ENCODE measurements at places on chromosomes 2 and 18.

DNA sequence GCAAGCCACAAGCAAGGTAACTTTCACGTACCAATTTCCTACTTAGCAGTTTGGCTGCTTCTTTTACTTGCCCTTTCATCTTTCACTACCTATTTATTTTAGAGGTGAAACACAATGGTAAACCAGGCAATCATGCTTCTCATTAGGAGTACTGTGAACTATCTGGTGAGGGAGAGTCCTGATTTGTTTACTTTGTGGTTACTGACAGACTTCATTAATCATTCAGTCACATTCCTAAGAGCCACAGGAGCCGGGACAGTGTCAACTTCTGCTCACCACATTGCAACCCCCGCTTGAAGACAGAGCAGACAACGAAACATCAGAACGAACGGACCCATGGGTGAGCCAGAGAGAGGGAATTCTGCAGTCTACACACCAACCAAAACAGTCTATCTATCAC lies 28.8 kb downstream of the TUBB6 start:
- peak; percentile 90 for DNase-seq

- no peak for DNase-seq
Measured at GRCh38 chr2:30287857-30288513, 56.7 kb downstream of the LBH start.

- DNase-seq = peak; percentile 52
Measured at GRCh38 chr18:34345738-34346137, 121.0 kb upstream of the NOL4 start.

- no peak for DNase-seq
Measured at GRCh38 chr2:59032499-59032898, 791.4 kb upstream of the FANCL start.

- no peak for DNase-seq
Measured at GRCh38 chr18:57901825-57902589, 98.9 kb upstream of the ATP8B1 start.

- no peak for DNase-seq
Measured at GRCh38 chr2:198297350-198297749, 493.0 kb downstream of the PLCL1 start.

- peak; percentile 14 for DNase-seq
Measured at GRCh38 chr2:86584151-86584913, 21.1 kb upstream of the CHMP3 start.

- DNase-seq = peak; percentile 71
Measured at GRCh38 chr18:62324917-62325805, at the start of gene TNFRSF11A. Gene TNFRSF11A, plus strand, starts transcription at chr18:62325310. Its CDS starts 43 bp downstream, at chr18:62325353.

- DNase-seq = peak; percentile 61
Measured at GRCh38 chr2:65383541-65384488, 48.6 kb downstream of the SPRED2 start.

- no peak for DNase-seq
Measured at GRCh38 chr2:12982149-12982584, 265.4 kb downstream of the TRIB2 start.

DNA sequence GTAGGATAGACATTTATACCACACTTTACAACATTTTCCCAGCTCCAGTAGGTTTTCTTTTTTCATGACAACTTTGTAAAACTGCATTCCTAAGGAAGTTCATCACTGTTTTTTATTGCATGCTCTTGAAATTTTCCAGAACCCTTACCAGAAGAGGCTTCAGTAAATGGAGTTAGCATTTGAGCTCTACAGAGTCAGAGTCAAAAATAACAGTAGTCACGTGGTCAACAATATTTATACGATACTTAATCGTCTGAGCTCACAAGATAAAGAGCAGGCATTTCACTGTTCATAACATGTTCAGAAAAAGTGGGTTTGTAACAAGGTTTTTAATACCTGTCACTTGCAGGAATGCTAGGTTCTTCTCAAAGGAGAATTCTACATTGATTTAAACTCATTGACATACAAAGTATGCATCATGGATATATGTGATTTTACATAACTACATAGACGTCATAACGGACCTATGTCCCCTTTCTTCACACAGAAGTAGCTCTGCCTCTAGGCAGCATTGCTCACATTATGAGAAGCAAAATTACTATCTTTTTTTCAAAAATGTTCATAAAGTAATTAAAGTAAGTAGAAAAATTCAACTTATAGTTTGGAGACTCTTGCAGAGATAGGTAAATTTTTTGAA lies 187.0 kb upstream of the COL3A1 start:
- DNase-seq = peak; percentile 53

- no peak for DNase-seq
Measured at GRCh38 chr2:241753493-241753892, 19.1 kb downstream of the D2HGDH start.

GRCh38 chr18:32380559-32380958 lies 90.1 kb downstream of the GAREM1 start:
- DNase-seq = no peak

- peak; percentile 93 for DNase-seq
Measured at GRCh38 chr2:236661061-236661761, 91.6 kb downstream of the ACKR3 start.

GRCh38 chr2:230955163-230955737 lies 30.2 kb upstream of the GPR55 start:
- DNase-seq = no peak

DNA sequence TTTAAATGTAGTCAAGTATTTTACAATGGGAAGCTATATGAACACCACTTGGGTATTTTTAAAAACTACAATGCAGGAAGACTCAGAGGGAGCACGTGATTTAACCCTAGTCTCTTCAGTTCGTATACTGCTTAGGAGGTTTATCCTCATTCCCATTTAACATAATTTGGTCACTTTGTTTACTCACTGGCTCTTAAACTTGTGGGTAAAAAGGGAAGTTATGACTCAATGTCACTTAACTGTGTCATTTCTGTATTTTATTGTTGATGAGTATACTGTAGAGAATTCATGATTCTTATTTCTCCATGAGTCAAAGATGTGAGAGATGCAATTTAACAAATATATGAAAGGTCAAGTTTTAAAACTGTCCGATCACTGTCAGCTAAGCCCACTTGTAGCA lies 48.2 kb downstream of the SLC66A3 start:
- peak; percentile 96 for DNase-seq

DNA sequence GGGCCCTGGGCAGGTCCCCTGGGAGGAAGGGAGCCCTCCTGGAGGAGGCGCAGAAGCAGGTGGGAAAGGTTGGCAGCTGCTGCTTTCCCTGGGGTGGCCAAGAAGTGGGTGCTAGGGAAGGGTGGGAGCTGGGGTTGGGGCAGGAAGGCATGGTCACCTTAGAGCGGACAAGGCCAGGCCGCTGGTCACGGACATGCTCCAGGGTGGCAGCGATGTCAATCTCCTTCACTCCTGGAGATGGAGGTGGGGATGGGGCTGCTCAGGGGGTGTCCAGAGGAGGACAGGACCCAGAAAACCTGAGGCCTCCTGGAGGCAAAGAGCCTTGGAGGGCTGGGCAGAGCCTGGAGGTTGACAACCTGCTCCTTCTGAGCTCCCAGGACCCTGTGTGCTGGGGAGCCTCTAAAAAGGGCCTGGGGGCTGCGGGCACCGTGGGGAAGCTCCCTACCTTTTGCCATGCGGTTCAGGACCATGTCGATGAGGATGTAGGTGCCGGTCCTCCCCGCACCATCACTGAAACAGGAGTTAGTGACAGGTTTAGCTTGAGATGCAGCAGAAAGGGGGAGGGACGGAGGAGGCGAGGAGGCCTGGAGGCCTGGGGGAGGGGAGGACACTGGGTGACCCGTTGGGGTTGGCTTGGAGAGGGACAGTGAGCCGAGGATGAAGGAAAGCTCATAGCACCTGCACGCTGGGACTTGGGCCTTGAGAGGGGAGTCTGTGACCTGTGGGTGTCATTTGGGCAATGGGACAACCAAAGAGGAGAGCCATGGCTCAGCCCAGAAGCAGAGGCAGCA lies 11.4 kb downstream of the DNAJB2 start:
- no peak for DNase-seq

- DNase-seq = no peak
Measured at GRCh38 chr18:35028536-35028935, 12.7 kb upstream of the MAPRE2 start.

DNA sequence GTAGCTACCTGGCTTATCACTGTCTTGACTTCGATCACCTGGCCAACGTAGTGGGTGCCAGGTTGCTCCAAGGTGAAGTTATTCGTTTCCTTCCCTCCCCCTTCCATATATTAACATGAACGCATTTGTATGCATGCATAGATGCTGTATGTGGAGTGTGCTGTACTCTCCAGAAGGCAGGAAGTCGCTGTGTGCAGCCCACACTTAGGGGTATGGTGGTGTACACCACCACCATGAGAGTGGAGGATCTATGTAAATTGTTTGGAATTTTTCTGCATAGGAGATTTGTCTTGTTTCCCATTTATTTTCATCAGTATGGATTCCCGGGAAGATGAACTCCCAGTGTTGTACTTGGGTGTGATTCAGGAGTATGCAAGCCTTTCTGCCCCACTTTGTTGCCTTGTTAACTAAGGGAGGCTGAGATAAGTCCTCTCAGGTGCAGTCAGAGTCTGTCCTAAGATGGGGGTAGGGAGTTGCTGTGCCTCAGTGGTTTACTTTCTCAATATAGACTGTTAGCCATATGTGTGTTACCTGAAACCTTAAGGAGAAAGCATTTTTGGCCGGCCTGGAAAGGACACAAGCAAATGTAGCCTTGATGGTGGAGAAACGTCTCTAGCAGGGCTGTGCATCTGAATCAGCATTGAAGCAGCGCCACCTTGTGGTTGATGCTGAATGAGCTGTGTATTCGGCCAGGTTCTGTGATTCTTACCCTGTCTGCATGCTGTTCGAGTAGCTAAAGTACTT lies 149.8 kb downstream of the TANC1 start:
- DNase-seq = peak; percentile 89

GRCh38 chr2:29617351-29617750 lies 304.0 kb downstream of the ALK start:
- DNase-seq = no peak

GRCh38 chr2:96885432-96886347 lies 15.8 kb upstream of the SEMA4C start:
- DNase-seq = no peak

DNA sequence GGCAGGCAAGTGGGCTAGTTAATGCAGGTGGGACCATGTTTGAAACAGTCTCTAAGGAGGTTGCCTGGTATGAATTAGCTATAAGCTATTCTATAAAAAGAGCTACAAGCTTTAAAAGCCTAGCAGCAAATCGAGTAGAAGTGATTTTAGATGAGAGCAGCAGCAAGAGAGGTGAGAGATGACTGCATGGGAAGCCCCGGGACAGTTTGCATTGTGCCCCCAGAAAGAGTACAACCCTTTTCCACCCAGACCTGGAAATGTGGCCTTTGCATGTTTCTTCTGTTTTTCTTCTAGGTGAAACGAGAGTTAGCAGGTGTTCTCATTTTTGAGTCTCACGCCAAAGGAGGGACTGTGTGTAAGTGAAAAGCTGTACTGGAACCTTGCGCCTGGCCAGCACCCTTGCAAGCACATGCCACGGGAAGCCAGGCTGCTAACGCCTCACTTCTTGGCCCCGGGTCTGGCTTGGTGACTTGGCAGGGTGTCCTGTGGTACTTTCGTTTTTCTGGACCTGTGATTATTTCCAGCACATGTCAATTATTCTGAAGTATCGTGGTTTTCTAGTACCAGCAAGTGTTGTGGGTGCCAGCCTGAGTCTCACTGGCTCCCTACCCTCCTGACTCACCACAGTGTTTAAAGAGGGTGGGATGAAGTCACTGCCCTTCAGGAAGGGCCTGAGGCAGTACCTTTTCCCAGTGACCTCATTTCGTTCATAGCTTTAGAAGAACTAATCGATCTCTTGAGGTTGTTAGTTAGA lies 90.3 kb upstream of the MAP3K20 start:
- DNase-seq = peak; percentile 96

DNA sequence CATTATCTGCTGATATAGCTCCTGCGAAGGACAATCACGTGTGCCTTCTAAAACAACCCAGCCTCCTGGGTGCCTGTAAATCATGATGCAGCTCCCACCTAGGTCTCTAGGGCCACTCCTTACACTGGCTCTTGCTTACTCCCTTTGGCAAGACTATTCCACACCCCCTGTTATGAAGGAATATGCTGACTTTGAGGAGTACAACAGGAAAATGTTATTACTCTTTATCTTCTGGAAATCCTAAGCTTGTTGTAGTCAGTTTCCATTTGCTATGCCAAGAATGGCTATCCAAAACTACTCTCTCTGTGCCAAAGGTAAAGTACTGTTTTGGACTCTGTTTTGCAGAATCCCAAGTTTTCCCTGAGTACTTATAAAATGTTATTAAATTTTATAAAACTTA lies 7.7 kb downstream of the SGO2 start:
- no peak for DNase-seq

GRCh38 chr2:68151037-68151436 lies 6.7 kb upstream of the PNO1 start:
- no peak for DNase-seq

DNA sequence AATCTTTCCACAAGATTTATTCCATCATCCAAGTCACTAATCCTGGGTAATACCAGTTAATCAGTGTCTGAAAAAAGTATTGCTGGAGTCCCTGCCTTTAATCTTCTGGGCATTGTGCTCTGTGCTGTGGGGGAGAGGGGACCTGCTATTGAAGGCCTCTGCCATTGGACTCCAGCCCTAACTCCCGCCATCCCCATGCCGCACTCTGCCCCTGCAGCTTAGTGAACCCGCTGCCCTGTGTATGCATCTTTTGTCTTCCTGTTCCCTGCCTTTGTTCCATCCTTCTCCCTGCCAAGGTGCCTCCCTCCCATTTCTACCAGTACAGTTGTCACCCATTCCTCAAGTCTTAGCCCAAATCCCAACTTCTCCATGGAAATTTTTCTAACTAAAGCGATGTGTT lies 113.8 kb upstream of the EPAS1 start:
- DNase-seq = no peak

- DNase-seq = no peak
Measured at GRCh38 chr2:11898576-11898975, 152.1 kb downstream of the LPIN1 start.

- DNase-seq = no peak
Measured at GRCh38 chr18:5052491-5052890, 144.6 kb downstream of the AKAIN1 start.

DNA sequence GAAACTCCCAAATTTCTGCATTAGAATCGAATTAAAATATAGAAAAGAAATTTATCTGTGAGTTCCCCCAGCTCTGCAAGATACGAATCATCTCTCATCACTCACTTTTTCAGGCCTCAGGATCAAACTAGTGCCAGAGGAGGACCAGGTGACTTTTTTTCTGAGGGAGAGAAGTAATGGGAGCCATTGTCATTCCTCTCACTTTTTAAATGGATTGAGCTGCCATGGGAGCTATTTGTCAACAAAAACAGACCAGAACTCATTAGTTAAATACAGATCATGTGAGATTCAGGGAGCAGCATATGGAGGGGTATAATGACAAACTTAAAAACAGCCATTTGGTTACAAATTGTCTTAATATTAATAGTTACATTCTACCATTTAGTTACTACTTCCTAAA lies 594.4 kb downstream of the DPP10 start:
- DNase-seq = no peak

All from PC-3 (cell line).